ENCODE measurements at places on chromosomes 7 and 10. TPM values are rescaled to one million over a fixed set of nuclear protein-coding genes. Genes with fewer than 3 reads are reported as not detected.

- no peak for DNase-seq
Observed at GRCh38 chr7:95766086-95766485, 6.3 kb upstream of the DYNC1I1 start.

GRCh38 chr10:72834183-72834825 lies 59.2 kb upstream of the OIT3 start:
- DNase-seq, result peak; percentile 83

- no peak for DNase-seq
Observed at GRCh38 chr10:117242463-117242832, 1.5 kb downstream of the SLC18A2 start.

- DNase-seq, result peak; percentile 75
Observed at GRCh38 chr10:34732926-34733325, 82.2 kb downstream of the PARD3 start.

DNA sequence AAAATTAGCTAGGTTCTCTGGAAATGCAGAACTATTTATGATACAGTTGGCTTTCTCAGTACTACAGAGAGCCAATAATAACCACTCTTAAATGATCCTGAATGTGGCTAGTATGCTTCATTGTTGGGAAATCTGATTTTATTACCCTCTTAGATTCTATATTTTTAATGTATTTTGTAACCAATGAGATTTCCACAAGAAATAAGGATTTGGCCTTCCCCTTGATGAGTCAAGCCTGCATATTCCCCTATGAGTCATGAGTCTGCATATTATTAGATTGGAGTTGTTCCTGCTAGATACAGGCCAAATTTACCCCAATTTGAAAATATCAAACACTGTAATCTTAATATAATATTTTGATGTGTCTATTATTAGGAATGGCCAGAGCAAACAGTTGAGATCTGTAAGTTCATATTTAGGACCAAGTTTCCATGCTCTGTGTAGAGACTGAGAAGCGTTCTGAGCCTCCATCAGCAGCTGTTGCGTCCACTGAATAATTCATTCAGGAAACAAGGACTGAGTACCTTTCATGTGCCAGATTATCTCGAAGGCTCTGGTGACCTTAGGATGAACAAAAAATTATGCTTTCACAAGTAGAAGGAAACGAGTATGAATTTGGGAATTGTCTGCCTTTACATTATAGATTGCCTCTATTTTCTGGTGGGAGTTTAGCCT lies 793.4 kb downstream of the NRG3 start:
- DNase-seq, result no peak

GRCh38 chr10:48760983-48761382 lies 76.3 kb downstream of the WDFY4 start:
- no peak for DNase-seq

DNA sequence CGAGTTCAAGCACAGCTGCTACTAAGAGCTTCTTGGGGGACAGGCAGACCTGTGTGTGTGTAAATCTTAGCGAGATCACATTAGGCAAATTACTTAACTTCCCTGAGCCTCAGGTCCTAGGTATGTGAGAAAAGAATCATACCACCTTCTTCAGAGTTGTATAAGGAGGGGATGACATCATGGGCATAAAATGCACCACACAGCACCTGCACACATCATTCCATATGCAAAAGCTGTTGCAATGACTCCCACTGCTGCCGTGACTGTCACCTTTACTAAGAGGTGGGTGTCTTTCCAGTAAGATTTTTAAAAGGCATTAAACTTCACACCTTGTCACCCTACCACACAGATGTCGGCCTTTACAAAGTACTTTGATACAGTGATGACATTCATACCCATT lies 146.0 kb downstream of the FANK1 start:
- DNase-seq, result no peak

DNA sequence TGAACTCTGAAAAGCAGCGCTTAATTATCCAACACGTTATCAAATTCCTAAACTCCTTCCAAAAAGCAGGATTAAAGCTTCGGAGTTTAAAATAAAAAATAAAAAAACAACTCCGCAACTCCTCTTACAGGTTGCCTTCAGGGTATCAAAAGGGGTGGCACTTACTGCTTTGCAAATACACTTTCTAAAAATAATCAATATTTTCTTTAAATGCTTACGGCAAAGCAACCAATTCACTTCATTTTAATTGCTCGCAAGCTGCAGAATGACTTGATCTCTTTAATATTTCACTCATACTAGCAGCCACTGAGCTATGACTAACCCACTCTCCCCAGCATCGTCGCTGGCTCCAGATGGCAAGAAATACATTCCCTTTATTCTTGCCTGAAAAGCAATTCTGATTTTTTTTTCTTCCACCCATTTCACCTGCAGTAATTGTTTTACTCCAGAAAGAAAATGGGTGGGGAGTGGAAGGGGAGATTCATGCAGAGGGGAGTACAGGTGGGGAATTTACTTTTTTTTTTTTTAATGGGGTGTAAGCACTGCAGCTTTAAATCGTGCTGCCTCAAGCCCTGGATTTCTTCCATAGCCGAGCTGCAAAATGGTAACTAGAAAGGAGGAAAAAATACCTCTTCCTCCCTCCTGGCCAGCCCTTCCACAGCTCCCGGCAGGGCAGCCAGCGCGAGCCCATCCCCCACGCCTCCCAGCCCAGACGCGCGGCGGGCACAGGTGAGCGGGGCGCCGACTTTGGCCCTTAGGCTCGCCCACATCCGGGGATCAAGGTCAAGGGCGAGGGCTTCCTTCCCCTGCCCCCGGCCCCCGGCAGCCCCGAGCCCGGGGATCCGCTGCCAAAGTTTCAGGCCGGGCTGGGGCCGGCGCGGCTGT lies 54.2 kb upstream of the FHIP2A start:
- DNase-seq, result peak; percentile 82

GRCh38 chr7:150897502-150898474 lies 45.5 kb downstream of the AOC1 start:
- DNase-seq, result no peak

DNA sequence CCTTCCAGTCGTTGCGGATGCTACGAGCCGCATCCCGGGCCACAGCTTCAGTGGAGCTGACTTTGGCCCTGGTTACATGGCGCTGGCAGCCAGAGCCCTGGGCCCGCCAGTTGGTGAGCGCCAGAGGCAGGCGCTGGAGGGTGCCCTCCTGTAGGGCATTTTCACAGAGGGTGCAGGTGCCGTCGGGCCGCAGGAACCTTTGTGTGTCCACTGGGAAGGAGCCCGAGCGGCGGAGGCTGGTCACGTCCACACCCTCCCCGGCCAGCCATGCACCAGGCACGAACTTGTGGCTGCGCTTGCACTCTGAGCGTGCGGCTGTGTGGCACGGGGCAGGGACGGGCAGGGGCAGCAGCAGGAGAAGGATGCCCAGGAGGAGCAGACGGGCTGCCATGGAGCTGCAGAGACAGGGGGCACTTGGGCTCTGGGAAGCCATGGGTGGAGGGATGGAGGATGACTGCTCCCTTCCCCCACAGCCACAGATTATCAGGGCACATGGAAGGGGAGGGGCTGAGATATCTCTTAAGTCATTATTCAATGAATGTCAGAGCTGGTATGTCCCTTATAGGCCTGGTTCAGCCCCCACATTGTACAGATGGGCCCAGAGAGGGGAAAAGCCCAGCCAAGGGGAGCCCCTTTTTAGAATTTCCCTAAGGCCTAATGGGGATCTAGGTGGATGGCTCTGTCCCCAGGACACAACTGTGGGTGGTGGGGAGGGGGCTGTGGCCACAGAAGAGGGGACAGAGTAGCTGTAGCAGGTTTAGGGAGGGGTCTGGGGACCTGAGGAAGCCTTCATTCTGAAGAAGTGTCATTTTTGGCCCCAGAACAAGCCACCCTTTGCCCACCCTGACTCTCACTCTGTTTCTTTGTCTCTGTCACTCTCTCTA lies 1.8 kb downstream of the PRF1 start:
- no peak for DNase-seq

- no peak for DNase-seq
Observed at GRCh38 chr7:39588416-39588815, 22.2 kb downstream of the YAE1 start.

GRCh38 chr7:137545059-137545716 lies 201.7 kb upstream of the PTN start:
- DNase-seq, result no peak

Gene RET
- total RNA-seq, result not detected

Gene SEC31B
- 2.5 TPM for total RNA-seq

Gene VAX1
- not detected for total RNA-seq

Gene ZNF853
- total RNA-seq, result 0.51 TPM

Gene CPXM2
- 19.8 TPM for total RNA-seq

Gene NPC1L1
- not detected for total RNA-seq

Gene CTAGE15
- total RNA-seq, result not detected

Gene SLC26A5
- total RNA-seq, result not detected

Gene WEE2
- total RNA-seq, result not detected

Gene TSPAN13
- 4.2 TPM for total RNA-seq

Gene PITX3
- not detected for total RNA-seq

Gene FKBP6
- not detected for total RNA-seq

Gene IFIT2
- 7.0 TPM for total RNA-seq

Gene WNT8B
- not detected for total RNA-seq

Gene SHTN1
- 1.6 TPM for total RNA-seq

Gene FAM25G
- total RNA-seq, result not detected
